ENCODE measurements at places on chromosomes 5 and 9.

GRCh38 chr9:84822589-84823233 lies 153.2 kb downstream of the NTRK2 start:
- no peak for DNase-seq

GRCh38 chr5:125038477-125038876 lies 292.0 kb upstream of the ZNF608 start:
- DNase-seq, result no peak

GRCh38 chr9:81754245-81754644 lies 64.9 kb upstream of the TLE1 start:
- DNase-seq, result peak; percentile 60

DNA sequence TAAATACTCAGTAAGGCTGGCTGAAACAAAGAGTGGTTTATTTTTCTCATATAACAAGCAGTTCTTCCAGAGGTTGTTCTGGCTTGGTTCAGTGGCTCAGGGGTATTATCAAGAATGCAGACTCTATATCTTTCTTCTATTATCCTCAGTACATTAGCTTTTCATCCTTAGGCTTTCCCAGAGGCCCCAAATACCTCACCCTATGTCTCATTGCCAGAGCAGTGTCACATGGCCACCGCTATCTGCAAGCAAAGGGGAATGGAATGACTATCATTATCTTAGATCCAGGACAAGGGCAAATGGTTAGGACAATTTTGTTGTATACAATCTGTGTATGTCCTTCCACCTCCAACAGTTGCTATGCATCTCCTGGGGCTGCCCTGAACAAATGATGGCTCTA lies 69.0 kb upstream of the SNX2 start:
- no peak for DNase-seq

GRCh38 chr9:134375430-134376385 lies 49.5 kb downstream of the RXRA start:
- DNase-seq, result no peak

Measured in kidney glomerular epithelial cell (primary cell).